ENCODE measurements at places on chromosomes 2 and 18.

GRCh38 chr2:65185012-65185411 is 42.6 kb upstream of the ACTR2 start:
- no peak for DNase-seq

GRCh38 chr18:62777814-62778213 is 62.5 kb downstream of the PHLPP1 start:
- no peak for DNase-seq

- no peak for DNase-seq
Measured at GRCh38 chr2:209424781-209425470, 1.1 kb downstream of the MAP2 start.

DNA sequence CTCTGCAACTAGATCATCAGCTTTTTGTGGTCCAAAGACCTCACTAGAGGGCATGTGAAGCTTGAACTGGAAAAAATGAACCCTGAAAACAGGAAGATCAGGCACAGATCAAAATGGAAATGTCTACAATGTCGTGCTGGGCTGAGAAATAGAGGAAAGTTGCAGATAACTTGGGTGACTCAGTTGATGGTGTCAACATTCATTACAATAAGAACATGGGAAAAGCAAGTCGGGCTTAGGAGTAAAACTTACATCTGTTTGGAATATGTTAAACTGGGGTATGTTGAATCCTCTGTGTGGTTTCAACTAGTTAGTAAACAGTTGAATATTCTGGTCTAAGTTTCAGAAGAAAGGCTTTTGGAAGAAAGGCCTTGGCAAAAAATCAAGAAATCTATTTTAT is 940.4 kb downstream of the ERBB4 start:
- no peak for DNase-seq

- DNase-seq, result no peak
Measured at GRCh38 chr2:173217116-173217840, 137.4 kb upstream of the CDCA7 start.

- DNase-seq, result no peak
Measured at GRCh38 chr18:8966821-8967220, 135.7 kb upstream of the NDUFV2 start.

- no peak for DNase-seq
Measured at GRCh38 chr2:43707255-43708015, 31.2 kb upstream of the C1GALT1C1L start.

DNA sequence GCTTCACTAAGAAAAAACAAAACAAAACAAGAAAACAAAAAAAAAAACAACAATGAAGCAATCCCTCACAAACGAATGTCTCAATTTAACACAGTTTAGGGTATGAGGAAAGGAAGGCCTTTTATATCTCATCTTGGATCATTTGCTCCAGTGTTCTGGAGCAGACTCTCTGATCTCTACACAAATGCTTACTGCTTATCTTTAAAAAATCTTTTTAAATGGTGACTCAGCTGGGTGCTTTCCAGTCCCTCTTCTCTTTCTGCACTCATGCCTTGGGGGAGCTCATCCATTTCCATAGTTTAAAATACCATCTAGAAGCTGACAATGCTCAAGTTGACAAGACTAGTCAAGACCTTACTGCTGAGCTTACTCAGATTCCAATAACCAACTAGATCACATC is 56.2 kb downstream of the ETAA1 start:
- DNase-seq, result no peak

DNA sequence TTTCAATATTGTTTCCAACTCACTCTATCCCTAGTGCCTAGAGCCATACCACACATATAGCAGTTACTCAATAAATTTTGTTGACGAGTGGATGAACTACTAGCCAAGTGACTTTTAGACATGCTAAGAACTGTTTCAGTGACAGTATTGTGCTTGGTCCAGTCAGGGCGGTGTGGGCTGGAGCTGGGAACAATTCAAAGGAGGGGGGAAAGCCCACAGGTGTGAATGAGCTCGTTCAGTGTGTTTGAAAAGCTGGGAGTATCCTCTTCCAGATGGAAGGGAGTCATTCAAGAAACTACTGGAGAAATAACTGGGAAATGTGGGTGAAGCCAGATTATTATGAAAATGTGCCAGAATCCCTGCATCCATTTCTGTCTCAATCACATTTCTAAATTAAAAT is 1.7 kb upstream of the SERPINE2 start:
- DNase-seq, result no peak

DNA sequence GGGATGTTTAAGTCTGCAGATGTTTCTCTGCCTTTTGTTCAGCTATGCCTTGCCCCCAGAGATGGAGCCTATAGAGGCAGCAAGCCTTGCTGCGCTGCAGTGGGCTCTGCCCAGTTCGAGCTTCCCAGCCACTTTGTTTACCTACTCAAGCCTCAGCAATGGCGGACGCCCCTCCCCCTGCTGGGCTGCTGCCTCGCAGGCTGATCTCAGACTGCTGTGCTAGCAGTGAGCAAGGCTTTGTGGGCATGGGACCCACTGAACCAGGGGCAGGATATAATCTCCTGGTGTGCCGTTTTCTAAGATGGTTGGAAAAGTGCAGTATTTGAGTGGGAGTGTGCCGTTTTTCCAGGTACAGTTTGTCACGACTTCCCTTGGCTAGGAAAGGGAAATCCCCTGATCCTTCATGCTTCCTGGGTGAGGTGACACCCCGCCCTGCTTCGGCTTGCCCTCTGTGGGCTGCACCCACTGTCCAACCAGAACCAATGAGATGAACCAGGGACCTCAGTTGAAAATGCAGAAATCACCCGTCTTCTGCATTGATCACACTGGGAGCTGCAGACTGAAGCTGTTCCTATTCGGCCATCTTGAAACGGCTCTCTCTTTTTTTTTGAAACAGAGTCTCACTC is 27.6 kb upstream of the ADAM23 start:
- no peak for DNase-seq

- no peak for DNase-seq
Measured at GRCh38 chr2:109134741-109135358, 5.8 kb downstream of the SH3RF3 start.

Data from KBM-7 (cell line).